Activated CD8-positive, alpha-beta T cell treated with anti-CD3 and anti-CD28 coated beads for 36 hours (primary cell): ENCODE measurements at places on chromosomes 6 and 20. TPM values are rescaled to one million over a fixed set of nuclear protein-coding genes. Genes with fewer than 3 reads are reported as not detected.

DNA sequence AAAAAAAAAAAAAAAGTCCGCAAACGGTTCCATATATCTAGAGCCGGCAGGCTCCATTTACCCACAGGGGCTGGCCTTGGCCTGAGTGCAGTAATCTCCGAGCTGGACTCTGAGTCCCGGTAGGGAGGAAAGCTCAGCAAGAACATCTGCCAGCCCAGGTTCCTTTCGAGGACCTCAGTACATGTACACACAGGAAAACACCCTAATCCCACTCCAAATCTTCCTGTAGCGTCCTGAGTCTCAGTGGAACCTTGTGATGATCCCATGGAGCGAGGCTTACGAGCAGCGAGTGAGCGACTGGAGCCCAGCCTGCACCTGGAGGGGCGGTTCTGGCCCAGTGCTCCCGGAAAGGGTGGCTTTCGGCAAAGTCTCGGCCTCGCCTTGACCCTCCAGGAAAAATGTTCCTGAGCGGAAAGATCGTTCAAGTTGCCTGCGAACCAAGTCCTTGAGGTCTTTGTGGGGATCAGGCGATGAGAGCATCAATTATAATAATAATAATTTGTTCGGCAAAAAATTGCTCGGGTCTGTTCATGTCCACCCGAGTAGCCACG is 32.1 kb downstream of the PRSS16 start:
- peak overlapping the region; percentile 65 for H3K4me3 ChIP-seq
- H3K27me3 ChIP-seq, result peaks cover 61% of the 10 kb centered on the region
- H3K27ac ChIP-seq, result no peak overlapping the region
- H3K4me1 ChIP-seq, result peaks cover 5% of the 10 kb centered on the region
- DNase-seq, result no peak
- H3K36me3 ChIP-seq, result peaks cover 12% of the 10 kb centered on the region

DNA sequence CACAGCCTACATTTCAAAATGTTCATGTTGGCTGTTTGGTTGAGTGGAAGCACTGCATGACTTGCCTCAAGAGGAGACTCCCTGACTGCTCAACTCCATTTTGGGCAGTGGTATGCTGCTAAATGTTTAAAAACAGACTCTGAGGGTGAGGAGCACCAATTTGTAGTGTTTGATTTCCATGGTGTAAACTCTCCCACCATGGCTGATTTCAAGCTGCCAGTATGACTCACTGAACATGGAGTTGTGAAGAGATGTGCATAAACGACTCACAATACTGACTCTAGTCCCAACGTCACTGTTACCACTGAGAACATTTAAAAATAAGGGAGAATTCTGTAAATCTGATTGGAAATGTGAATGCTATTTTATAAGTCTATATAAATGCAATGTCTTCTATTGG is 70.4 kb downstream of the BACH2 start:
- H3K4me3 ChIP-seq, result no peak overlapping the region
- H3K27ac ChIP-seq, result peak overlapping the region; percentile 81
- no peaks in the 10 kb centered on the region for H3K27me3 ChIP-seq
- peak; percentile 20 for DNase-seq
- H3K36me3 ChIP-seq, result peaks cover 79% of the 10 kb centered on the region

DNA sequence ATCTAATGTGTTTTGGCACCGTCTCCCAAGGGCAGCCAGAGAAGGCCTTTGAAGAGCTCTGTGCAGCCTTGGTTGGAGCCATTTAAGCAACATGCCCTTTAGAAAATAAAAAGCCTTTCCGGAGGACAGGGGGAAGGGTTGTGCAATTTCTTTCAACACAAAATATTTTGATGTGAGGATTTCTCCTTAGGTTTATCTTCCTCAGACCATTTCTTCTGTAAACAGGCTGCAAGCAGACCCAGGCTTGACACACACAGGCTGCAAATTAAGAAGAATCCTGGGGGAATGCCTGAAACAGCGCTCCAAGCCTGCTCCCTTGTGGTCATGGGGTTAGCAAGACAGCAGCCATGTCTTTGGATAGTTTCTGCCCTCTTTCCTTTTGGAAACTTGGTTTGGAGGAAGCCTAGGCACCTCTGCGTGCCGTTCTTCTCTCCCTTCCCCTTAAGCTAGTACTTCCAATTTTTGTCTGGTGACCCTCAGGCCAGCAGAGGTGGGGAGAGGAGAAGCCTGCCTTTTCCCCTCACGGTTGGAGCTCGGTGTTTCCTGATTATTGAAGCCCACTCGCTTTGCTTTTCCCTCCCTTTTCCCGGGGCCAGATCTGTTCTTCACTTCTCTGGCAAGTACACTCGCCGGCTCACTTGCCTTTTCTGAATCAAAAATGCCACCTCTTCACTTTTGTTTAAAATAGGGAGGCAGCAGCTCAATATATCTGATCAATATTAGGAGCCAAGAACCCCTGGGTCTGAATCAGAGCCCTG is 39.6 kb upstream of the NOX3 start:
- H3K4me3 ChIP-seq, result no peak overlapping the region
- H3K4me1 ChIP-seq, result peaks cover 16% of the 10 kb centered on the region
- DNase-seq, result no peak
- no peaks in the 10 kb centered on the region for H3K36me3 ChIP-seq
- no peak overlapping the region for H3K27ac ChIP-seq

TEAD3 gene
- total RNA-seq, result 0.81 TPM

ESR1 gene
- 0.79 TPM for total RNA-seq

- DNase-seq, result no peak
- peaks cover 3% of the 10 kb centered on the region for H3K36me3 ChIP-seq
- no peak overlapping the region for H3K4me3 ChIP-seq
- H3K27me3 ChIP-seq, result peaks cover 2% of the 10 kb centered on the region
- H3K4me1 ChIP-seq, result no peaks in the 10 kb centered on the region
- H3K27ac ChIP-seq, result no peak overlapping the region
Measured at GRCh38 chr6:166575205-166575604, 11.3 kb downstream of the RAMACL start.

DNA sequence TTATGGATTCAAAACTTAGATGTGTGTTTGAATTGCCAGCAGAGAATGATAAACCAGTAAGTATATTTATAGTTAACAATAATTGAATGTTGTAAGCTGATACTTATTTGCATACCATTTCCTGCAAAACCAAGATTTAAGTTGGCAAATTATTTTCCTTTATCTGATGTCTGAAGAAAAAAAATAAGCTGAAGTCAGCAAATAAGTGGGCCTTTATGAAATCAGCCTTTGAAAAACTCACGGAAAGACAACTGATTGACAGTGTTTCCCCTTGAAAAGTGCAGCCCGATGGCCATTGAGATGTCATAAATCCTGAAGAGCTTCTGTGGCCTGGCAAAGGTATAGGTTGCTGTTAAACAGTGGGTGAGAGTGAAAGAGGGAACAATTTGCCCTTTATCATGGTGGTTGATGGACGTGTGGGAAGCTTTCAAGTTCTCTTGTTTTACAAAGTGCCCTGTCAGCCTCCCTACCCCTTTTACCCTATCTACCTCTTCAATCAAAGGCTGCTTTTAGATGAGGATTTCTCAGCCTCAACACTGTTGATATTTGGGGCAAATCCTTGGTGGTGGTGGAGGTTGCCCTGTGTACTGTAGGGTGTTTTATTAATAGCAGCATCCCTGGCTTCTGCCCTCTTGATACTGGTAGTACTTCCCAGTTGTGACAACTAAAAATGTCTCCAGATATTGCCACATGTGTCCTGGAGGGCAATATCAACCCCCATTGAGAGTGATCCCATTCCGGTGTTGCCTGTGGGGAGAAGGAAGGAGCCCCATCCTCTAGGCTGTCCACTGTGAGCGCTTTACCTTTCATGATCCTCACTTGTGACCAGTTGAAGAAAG is 50.2 kb downstream of the VAPB start:
- H3K36me3 ChIP-seq, result peaks cover 38% of the 10 kb centered on the region
- H3K4me3 ChIP-seq, result no peak overlapping the region
- peak overlapping the region; percentile 18 for H3K27ac ChIP-seq

CAGE1 gene
- 0.18 TPM for total RNA-seq

DNA sequence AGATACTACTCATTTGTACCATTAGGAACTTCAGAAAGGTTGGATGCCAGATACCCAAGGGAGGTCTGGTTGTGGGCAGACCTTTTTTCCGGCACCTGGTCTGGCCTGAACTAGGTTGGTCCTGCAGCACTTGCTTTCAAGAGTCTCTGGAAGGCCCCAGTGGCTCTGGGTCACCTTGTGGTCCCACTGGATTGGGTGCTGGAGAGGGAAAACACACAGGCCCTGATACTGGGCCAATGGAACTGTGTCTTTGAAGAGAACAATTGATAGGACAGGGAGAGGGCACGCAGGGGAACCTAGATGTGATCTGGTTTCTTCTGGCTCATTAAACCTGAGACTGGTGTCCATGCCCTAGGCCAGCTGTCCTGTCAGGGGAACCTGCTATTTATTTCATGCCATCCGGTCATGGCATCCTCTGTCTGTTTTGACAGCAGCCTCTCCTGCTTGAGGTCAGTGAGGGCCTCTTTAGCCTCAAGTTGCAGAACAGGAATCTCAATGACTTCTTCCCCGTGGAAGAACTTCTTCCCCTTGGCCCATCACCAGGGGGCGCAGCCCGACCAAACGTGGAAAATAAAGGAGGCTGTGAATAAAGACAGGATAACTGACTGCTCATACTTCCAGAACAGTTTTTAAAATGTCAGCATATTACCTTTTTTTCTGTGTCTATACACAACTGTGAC is 25.0 kb downstream of the TAF8 start:
- DNase-seq, result peak; percentile 73
- no peak overlapping the region for H3K4me3 ChIP-seq
- H3K27me3 ChIP-seq, result no peaks in the 10 kb centered on the region
- no peak overlapping the region for H3K27ac ChIP-seq

DNA sequence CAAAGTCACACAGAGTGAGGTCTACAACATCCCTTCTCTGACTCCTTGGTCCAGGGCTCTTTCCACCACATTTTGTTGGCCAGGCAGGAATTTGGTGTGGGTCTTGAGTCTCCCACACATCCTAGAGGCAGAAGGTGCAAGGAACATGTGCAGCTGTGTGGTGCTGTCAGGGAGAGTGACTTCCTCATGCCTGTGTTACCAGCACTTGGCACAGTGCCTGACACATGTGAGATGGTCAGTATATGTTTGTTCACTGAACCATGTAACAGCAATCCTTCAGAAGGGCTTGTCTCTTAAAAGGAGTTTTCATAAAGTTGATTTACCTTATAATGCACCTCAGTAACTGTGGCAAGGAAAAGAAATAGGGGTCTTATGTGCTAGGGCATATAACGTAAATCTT is 168.5 kb downstream of the CDC5L start:
- no peak overlapping the region for H3K4me3 ChIP-seq
- no peak overlapping the region for H3K27ac ChIP-seq
- peaks cover 15% of the 10 kb centered on the region for H3K27me3 ChIP-seq
- H3K4me1 ChIP-seq, result peaks cover 5% of the 10 kb centered on the region

DNA sequence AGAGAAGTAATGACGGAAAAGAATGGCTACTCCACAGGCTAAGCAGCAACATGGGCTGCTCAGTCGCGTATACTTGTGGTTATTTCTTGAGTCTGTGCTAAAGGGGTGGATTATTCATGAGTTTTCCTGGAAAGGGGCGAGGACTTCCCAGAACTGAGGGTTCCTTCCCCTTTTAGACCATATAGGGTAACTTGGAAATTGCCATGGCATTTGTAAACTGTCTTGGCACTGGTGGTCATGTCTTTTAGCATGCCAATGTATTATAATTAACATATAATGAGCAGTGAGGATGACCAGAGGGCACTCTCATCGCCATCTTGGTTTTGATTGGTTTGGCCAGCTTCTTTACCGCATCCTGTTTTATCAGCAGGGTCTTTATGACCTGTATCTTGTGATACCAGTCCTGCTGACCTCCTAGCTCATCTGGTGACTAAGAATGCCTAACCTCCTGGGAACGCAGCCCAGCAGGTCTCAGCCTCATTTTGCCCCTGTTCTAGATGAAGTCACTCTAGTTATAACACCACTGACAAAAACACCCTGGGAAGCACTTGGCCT is 11.4 kb downstream of the LBP start:
- no peaks in the 10 kb centered on the region for H3K27me3 ChIP-seq
- peaks cover 3% of the 10 kb centered on the region for H3K4me1 ChIP-seq
- H3K27ac ChIP-seq, result no peak overlapping the region
- no peaks in the 10 kb centered on the region for H3K36me3 ChIP-seq
- DNase-seq, result peak; percentile 44
- no peak overlapping the region for H3K4me3 ChIP-seq

GRCh38 chr20:8912096-8912495 is 156.8 kb upstream of the PLCB4 start:
- no peaks in the 10 kb centered on the region for H3K36me3 ChIP-seq
- no peaks in the 10 kb centered on the region for H3K27me3 ChIP-seq
- no peak overlapping the region for H3K27ac ChIP-seq
- no peak for DNase-seq

TUBE1 gene
- total RNA-seq, result 39.1 TPM

- peaks cover 19% of the 10 kb centered on the region for H3K36me3 ChIP-seq
- DNase-seq, result no peak
- peaks cover 12% of the 10 kb centered on the region for H3K4me1 ChIP-seq
- no peak overlapping the region for H3K4me3 ChIP-seq
- H3K27ac ChIP-seq, result no peak overlapping the region
- H3K27me3 ChIP-seq, result peaks cover 7% of the 10 kb centered on the region
Measured at GRCh38 chr6:135631821-135632220, 134.3 kb upstream of the AHI1 start.

- H3K36me3 ChIP-seq, result no peaks in the 10 kb centered on the region
- H3K4me1 ChIP-seq, result peaks cover 9% of the 10 kb centered on the region
- H3K27ac ChIP-seq, result no peak overlapping the region
- H3K27me3 ChIP-seq, result peaks cover 4% of the 10 kb centered on the region
Measured at GRCh38 chr20:50015636-50015992, 32.8 kb downstream of the SNAI1 start.
